ENCODE measurements at places on chromosomes 3 and 15.
A peak's percentile ranks its signal among the peaks of the same experiment; 100 is the strongest.

DNA sequence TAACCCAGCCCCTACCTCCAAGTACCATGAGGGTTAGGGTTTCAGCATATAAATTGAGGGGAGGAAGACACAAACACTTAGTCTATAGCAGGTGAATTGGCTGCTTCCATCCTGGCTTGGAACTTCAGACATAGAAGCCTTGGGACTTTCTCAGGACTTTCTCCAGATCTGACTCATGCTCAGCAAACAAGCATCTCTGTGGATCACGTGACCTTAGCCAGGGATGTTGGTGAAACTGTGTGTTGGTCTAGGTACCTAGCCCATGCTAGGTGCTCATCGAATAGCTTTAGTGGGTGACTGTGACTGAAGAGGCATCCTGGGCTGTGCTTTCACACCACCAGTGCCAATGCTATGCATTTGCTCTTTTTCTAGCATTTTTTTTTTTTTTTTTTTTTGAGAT, 58.9 kb downstream of the CD47 start:
- peak; percentile 49 for DNase-seq

GRCh38 chr3:81863756-81864155, 102.3 kb upstream of the GBE1 start:
- DNase-seq, result no peak

DNA sequence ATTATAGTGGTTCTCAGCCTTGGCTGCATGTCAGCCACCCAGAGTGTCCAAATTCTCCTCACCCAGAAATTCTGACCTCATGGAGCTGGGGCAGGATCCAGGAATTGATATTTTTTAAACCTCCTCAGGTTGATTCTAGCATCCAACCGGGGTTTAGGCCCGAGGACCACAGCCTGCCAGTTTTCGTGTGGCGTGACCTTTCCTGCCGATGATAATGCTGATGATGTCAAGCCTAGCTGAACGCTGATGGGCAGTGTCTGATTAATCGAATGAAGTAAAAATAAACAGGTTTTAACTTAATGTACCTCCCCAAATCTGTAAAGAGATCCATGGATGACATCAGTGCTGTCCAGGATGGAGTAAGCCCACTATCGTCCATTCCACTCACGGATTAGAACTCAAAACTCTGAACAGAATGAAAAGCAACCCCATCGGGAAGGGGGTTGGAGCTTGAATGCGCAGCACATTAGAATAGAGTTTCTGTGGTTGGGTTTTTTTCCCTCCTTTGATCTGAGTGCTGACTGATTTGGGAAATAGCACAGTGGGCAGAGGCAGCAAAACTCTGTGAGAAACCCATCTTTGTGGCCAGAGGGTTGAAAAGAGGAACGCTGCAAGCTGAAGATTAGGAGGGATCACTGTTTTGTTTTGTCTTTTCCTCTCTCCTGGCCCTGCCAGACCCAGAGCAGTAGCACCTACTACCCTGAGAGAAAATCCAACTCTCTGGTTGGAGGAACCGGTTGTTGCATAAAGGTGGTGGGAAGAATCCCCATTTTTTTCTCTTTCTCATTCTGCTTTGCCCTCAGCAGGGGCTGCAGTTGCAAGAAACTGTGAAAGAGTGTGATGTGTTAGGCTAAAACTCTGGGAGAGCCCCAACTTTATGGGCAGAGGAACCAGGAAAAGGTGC, 153.9 kb downstream of the APBA2 start:
- DNase-seq, result no peak

DNA sequence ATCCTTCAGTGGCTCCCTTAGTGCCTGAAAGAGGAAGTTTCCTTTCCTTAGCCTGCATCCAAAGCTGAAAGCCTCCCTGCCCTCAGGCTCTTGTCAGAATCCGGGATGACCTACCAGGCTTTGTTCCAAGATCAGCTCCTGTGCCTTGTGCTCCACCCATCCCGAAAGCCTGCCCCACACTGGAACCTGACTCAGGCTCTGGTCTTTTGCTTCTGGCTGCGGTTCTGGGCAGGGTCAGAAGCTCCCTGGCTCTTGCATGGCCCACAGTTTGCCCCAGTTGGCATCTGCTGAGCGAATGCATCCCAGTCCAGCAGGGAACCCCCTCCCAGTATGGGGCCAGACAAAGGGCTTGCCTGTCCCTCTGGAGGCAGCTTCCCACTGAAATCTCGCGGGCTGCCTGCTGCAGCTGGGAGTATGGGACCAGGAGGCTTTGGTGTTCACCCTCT, 25.9 kb upstream of the KIF23 start:
- peak; percentile 9 for DNase-seq

- peak; percentile 68 for DNase-seq
Measured at GRCh38 chr15:75842722-75843677, at the start of gene UBE2Q2. UBE2Q2 (plus strand) TSS chr15:75843447; CDS start chr15:75843667, 220 bp downstream.

GRCh38 chr3:66625505-66626216, 124.8 kb upstream of the LRIG1 start:
- DNase-seq, result no peak

DNA sequence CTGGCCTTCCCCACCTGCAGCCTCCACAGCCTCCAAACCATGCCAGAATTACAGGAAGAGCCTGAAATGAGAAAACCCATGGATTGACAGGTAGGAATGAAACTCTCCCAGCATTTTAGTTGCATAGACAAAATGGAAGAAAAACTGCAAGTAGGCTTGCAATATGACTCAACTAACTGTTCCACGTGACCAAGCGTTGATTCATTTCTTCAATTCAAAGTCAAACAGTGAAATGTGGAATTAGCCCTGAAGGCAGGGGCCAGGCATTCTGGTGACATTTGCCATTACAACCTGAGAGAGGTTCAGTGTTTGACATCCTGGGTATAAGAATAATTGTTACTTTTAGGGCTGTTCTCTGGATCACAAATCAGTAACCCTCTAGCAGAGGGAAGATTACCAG, 676.5 kb upstream of the CFAP20DC start:
- no peak for DNase-seq

- DNase-seq, result no peak
Measured at GRCh38 chr15:63340878-63341277, 40.8 kb downstream of the CA12 start.

GRCh38 chr3:154164387-154164786, 43.2 kb downstream of the ARHGEF26 start:
- no peak for DNase-seq

- DNase-seq, result no peak
Measured at GRCh38 chr3:113556316-113556945, 24.1 kb downstream of the SIDT1 start.

DNA sequence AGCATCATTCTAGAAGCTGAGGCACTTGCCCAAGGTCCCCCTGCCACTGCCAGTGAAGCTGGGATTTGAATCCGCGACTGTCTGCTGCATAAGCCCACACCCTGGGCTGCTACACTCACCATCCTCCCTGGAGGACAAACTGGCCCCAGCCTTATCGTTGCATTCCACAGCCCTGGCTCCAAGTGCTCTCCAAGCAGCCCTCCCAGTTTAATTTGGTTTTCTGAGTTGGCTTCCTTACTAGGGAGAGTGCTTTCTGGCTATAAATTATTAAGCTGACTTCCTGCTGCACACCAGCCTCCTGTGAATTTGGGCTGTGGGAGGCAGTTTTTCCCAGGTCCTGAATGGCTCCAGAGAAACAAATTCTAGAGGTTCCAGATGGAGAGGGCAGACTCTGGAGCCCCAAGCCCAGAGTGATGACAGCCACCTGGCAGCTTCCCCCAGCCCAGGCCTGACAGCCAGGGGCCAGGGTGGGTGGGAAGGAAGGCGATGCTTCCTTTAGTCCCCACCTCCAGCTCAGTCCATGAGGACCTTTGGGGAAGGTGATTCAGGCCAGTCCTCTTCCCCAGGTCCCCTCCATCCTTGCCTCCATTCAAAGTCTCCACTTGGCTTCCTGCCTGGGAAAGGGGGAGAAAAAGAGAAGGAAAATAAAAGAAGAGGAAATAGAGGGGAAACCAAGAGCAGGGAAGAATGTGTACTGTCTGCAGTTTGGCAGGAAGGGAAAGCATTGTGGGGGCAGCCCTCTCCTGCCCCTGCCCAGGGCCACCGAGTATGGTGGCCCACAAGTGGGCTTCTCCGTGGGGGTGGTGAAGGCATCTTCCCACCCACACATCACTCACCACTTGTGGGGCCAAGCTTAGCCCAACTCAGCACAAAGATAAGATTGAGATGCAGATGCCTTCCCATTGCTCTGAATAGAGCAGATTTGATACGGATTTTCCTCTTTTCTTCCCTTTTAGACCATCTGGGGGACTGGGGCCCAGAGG, 69.6 kb downstream of the SEMA5B start:
- peak; percentile 32 for DNase-seq

GRCh38 chr3:134312873-134313846, 61.1 kb downstream of the AMOTL2 start:
- peak; percentile 62 for DNase-seq

DNA sequence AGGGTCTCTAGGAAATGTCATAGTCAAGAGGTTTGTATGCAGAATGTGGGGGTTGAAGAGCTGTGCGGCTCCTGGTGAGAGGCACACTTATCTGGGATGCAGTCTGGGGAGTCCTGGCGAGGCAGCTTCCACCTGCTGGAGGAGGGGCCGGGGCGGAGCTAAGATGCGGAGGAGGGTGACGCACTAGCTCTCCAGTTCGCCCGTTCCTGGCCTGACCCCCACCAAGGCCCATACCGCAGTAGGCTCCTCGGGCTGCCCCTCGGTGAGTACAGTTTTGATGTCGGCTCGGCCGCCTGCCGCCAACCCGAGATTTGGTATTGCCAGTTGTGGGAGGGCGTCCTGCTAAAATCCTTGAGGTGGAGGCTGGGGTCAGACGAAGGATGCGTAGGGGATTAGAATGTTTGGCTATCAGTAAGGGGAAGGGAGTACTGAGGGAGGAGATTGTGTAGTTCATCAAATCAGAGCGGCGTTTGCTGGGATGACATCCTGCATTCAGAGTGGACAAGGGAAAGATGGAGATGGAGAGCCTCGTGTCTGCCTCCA, at the start of gene SCG5:
Gene SCG5 (plus strand): TSS at position 194 of the 543 bp plus-strand sequence. CDS start 1,883 bp downstream, outside the sequence.
- DNase-seq, result peak; percentile 63

DNA sequence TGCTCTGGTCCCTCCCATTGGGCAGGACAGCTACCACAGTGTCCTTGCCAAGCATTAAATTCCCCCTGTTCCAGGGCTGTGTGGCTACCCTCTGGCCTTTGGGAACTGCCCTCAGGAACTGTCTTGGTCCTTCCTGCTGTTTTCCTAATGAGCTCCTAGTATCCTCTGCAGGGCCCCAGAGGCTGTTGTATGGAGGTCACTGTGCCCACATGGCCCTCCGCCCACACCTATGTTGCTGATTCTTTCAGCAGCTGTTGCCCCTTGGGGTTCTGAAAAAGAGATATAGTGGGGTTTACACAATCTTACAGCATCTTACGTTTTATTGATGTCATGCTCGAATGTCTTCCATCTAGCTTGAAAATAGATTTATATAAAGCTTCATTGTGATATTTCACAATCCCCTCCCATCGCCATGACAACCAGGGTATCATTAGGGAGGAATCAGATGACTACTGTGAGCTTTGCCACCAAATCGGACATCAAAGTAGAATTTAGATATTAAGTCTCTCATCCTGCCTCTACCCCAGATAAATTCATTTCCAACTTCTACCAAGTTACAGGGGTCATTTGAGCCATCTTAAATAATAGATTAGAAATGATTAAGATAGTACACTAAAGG, 97.1 kb upstream of the NR2E3 start:
- peak; percentile 17 for DNase-seq

GRCh38 chr15:52224211-52224610, 33.0 kb upstream of the GNB5 start:
- DNase-seq, result peak; percentile 18

GRCh38 chr15:40063563-40064011, 24.6 kb upstream of the SRP14 start:
- peak; percentile 67 for DNase-seq

- DNase-seq, result no peak
Measured at GRCh38 chr3:31234145-31234544, 298.6 kb upstream of the STT3B start.

DNA sequence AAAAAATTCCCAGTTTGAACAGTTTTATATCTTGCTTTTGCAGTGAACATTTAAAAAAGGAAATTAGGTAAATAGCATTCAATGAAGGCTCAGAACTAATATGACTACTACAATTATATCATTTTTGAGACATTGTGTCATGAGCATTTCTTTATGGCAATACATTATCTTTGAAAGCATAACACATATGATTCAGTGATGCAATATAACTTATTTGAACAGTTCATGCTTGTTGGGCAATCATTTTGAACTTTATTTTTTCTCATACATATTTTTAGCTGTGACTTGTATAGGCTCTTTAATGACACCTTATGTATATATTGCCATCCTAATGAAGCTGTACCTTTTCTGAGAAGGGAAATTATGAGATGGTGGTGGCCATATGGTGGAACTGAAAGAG, 828.6 kb upstream of the NR2F2 start:
- no peak for DNase-seq

DNA sequence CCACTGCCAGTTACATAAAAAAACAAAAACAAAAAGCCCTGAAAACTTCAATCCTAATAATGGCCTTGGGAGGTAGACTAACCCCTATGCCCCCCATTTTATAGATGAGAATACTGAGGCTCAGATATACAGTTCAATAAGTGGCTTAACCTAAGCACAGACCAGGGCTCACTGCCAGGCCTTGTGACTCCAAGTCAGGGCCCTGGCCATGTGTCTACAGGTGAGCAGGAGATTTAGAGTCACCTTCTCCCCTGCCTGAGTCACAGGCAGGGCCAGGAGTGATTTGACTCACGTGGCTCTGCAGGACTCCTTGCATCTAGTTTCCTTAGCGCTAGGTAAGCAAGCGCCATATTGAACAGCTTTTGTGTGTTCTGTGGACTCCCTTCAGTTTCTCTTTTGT, 98.6 kb upstream of the ETV5 start:
- no peak for DNase-seq

GRCh38 chr15:58039079-58040035, 26.2 kb downstream of the ALDH1A2 start:
- DNase-seq, result no peak
